Neural progenitor cell (in vitro differentiated cells): ENCODE measurements at places on chromosomes 16 and 17. TPM values are rescaled to one million over a fixed set of nuclear protein-coding genes. Genes with fewer than 3 reads are reported as not detected.

DNA sequence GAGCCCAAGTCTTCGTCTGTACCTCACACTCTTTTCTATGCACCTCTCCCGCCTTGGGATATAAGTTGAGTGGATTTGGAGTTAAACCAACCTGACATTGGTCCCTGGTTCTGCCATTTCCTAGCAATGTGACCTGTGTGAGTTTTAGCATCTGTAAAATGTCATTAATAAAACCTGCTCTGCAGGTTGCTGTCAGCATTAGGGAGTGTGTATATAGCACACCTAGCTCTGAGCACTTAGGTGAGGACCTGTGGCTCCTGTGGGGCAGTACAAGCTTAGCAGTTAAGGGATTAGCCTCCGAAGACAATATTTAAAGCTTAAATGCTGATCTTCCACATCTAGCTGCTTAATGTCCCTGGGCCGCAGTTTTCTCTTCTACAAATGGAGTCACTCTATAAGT, 248.0 kb downstream of the TMEM114 start:
- DNase-seq: no peak

GRCh38 chr16:19833176-19833575, 51.5 kb downstream of the GPRC5B start:
- no peak for DNase-seq

DNA sequence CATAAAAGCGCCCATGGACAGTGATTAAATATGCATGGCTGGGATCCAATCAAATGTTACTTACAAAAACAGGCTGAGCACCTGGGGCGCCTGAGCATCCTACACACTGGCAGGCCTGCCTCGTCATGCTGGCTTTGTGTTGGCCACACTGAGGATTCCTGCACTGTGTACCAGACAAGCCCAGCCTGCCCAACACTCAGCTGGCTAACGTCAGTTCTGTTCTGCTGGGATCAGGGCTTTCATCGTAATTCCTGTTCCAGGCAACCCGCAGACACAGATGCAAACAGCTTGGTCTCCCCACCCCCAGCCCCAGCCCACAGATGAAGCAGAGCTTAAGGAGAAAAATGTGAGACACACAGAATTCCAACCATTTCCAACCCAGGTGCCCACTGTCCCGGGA, 30.7 kb downstream of the PIMREG start:
- no peak for DNase-seq

- DNase-seq: no peak
Measured at GRCh38 chr17:47821031-47821423, 567 bp downstream of the OSBPL7 start.

DNA sequence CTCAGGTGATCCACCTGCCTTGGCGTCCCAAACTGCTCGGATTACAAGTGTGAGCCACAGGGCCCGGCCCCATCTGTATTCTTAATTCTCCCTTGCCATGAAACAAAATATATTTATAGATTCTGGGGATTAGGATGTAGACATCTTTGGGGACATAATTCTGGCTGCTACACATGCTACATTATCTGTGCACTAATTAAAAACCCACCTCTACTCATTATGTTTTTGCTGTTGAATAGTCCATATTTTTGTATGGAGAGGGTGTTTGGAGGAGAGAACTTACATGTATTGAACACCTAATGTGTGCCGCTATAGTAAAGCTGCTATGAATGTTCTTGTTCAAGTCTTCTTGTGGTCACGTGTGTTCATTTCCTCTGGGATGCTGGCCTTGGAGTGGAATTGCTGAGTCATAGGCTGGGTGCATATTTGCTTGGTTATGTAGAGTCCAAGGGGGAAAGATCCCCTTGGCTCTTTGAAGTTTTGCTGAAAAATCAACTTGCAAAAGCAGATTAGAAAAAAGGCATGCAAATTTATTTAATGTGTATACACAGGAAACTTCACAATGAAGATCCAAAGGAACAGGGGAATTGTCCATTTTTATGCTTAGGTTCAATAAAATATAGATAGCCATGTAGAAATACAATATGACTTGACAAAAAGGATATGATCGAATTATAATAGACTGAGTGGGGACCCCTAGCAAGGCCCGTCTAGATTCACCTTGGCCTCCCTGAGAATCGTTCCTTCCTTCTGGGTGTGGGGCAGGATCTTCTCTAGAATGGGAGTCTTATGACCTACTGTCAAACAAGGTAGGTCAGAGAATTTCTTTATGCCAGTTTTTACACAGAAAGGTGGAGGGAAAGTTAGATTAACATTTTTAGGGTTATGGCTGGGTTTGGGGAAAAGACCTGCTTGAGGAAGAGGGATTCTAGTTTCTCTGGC, 42.1 kb upstream of the GPRC5B start:
- no peak for DNase-seq

GRCh38 chr16:85633888-85634287, 20.8 kb downstream of the GSE1 start:
- DNase-seq: no peak

DNA sequence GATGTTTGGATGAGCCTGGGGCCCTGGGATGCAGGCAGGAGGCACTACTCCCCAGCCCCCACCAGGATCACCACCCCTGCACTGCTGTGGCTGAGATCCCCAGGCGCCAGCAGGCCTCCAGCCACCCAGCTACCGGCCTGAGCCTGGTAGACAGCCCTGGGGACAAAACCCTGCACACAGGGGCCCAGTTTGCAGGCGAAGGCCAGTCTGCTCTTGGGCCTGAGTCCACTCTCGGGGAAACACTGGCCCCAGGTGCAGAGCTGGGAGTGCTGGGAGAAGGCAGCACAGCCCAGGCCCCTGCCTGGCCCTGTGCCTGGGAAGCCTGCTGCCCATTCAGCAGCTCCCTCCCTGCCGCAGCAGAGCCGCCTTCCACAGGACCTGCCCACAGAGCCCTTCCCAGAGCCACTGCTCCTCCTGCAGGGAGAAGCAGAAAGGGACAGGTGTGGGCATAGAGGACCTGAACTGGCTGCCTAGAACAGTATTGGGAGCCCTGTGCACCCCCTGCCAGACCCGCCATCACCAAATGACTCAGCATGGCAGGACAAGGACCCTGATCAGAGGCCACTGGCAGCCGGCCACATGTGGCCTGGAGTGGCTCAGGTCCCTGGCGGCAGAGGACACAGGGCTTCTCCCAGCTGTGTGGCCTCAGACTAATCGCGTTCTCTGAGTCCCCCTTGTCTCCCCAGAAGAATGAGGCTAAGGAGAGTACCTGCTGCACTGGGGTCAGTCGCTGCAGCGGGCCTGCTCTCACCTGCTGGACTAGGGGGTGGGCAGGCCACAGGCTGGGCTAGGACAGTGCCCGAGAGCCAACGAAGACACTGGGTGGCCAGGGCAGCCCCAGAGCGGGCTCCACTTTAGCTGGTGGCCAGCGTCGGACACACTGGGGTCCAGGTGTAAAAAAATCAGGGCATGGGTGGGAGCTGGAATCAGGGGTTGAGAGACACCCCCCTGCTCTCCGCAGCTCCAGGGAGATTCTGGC, 10.7 kb downstream of the MSRB1 start:
- peak; percentile 58 for DNase-seq

DNA sequence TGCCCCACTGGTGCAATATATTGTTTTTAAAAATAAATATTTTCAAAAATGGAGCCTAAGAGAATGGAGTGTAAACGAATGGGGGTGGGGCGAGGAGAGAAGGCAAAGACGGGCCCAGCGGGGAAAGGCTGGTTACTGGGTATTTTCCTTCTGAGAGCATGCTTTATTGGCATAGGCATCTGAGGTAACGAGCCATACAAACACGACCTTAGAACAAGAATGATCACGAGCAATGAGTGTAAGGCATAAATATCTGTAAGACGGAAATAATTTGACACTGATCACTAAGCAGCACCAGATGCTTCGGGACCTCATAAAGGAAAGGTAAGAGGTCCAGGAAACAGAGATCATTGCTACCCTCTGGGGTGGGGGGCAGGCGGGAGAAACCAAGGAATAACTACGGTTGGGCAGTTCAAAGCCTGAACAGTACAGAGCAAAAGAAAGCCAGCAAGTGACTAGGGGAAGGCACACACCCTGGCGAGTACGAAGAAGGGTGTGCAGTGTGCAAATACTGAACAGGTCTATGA, 959 bp downstream of the SSH2 start:
- DNase-seq: peak; percentile 35

DNA sequence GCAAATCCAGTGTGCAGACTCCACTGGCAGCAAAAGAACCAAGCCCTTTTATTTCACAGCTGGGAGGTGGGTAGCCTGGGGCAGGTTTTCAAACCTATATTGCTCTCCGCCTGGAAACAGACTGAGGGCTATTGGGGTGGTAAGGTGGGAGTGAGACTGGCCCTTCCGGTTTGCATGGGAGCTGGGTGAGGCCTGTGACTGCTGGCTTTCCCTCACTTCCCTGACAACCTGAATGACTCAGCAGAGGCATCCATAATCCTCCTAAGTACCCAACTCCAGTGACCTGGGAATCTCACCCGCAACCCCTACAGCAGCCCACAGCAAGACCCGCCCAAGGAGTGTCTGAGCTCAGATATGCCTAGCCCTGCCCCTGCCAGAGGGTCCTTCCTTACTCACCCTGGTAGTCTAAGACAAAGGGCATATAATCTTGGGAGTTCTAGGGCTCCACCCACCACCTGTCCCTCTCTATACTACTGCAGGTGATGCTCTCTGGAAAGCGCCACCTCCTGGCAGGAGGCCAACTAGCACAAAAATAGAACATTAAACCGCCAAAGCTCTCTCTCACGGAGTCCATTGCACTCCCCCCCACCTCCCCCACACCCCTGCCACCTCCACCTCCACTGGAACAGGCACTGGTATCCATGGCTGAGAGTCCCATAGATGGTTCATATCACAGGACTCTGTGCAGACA, 602.0 kb upstream of the C16orf82 start:
- DNase-seq: no peak

DNA sequence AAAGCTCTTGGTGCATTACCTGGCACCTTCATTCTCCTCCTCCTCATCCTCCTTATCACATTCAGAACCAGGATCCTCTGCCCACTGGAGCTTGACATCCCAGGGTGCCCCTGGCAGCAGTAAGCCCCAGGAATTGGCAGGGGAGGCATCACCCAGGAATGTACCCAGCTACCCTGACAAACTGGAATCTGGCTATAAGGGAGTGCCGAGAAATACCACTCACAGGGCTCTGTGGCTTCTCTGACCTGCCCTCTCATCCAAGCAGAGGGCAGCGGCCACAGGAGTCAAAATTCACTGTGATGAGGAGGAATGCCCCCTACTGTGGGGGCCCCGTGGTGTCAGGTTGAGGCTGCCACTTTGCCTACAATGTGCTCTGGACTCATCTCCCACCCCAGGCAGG, 19.6 kb downstream of the MPP3 start:
- DNase-seq: no peak

DNA sequence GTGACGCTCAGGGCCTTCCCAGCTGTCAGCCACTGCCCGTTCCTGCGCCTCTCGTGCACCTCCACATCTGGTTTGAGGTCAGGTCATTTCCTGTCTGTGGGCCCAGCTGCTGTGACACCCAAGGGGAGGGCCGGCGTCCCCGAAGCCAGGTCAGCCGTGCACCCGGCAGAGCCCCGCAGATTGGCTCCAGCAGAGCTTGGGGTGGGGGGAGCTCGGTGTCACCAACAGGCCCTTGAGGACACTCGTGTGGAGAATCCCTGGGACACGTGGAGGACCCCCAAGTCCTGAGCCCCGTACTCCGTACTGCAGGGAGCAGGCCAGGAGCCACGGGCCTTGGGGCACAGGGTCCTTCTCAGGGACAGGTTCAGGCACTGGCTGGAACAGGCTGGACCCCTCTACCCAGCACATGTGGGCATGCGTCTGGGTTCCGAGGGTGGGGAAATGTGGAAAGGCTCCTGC, 4.8 kb downstream of the SPATA2L start:
- DNase-seq: no peak

GRCh38 chr17:266701-267667, 85.5 kb upstream of the DOC2B start:
- peak; percentile 40 for DNase-seq

DNA sequence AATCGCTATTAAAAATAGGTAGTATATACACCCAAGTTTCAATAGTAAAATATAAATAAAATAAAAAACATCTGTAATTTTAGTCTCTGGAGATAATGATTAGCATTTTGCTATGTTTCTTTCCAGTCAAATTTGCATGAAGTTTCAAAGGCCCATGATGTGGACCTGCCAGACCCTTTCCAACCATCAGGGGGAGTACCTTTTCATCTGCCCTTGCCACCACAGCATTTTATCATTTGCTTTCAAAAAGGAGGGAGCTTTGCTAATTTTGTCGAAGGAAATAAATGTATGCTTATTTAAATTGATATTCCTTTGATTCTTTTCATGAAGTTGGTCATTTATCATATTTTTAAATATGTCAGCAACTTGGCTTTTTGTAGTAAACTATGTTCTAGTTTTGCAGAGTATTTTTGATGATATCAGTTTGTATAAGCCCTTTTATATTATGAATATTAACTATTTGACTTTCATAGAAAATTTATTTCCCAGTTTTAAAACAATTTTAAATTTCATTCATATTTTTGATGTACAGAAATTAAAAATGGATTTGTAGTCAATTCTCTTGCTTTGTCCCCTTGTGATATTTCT, 115.2 kb upstream of the NETO2 start:
- peak; percentile 37 for DNase-seq

GRCh38 chr17:78014646-78015045, 56.1 kb downstream of the TNRC6C start:
- DNase-seq: no peak

- no peak for DNase-seq
Measured at GRCh38 chr16:19130852-19131824, 17.4 kb downstream of the ITPRIPL2 start.

DNA sequence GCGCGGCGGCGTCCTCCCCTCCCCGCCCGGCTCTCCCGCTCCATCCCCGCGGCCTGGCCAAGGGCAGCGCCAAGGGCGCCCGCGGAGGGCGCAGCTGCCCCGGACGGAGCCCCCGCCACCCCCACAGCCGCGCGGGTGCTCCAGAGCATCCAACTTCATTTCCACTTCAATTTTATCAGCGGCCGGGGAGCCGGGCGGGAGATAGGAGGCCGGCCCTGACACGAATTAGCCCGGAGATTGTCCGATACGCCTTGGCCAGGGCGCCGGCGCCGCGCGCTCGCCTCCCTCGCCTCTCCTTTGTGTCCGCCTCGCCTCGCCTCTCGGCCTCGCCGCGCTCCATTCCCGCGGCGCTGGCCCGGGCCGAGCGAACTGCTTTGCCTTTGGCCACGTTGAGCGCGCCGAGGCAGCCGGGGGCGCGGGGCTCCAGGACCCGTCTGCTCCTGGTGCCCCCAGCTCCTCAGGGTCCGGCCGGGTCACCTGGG, 129.1 kb upstream of the LHX1 start:
- peak; percentile 85 for DNase-seq

DNA sequence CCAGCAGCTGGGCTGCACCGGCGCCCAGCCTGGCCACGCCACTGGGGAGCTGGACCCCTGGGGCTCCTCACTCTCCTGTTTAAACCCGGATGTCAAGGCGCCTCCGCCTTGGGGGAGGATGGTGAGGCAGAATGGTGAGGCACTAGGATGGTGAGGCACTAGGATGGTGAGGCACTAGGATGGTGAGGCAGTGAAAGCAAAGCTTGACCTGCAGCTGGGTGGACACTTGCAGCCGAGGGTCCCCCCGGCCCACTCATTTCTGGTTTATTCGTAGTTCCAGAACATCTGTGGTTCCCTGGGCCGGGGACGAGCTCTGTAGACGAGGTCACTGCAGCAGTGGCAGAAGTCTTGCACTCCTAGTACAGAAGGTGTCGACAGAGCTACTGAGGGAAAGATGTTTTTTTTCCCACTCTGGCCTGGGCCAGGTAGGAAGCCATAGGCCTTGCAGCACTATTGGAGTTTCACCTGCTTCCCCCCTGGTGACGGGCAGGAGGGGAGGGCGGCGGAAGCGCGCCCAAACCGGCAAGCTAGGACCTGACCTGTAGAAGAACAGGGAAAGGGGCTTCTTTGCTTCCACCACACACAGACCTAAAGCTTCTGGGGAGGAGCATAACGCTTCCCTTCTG, 1.1 kb upstream of the HNF1B start:
- no peak for DNase-seq

The TSPOAP1 gene
- total RNA-seq: 13.8 and 48.7 TPM in 2 replicates

The NAGS gene
- total RNA-seq: 1.8 and 2.2 TPM in 2 replicates

The DDX42 gene
- total RNA-seq: 87.4 and 104 TPM in 2 replicates

The HS3ST6 gene
- 1.1 TPM in 1 of 2 replicates, not detected in the other for total RNA-seq

The FASN gene
- total RNA-seq: 77.9 and 266 TPM in 2 replicates
